ENCODE measurements at places on chromosomes 5 and 9.

- DNase-seq, result no peak
Measured at GRCh38 chr9:70615464-70616138, 201.1 kb upstream of the KLF9 start.

- DNase-seq, result no peak
Measured at GRCh38 chr9:136566901-136567300, 21.1 kb upstream of the NOTCH1 start.

- no peak for DNase-seq
Measured at GRCh38 chr5:35138232-35138631, 90.5 kb upstream of the AGXT2 start.

GRCh38 chr5:119435436-119436132 is 16.7 kb upstream of the HSD17B4 start:
- peak; percentile 62 for DNase-seq

DNA sequence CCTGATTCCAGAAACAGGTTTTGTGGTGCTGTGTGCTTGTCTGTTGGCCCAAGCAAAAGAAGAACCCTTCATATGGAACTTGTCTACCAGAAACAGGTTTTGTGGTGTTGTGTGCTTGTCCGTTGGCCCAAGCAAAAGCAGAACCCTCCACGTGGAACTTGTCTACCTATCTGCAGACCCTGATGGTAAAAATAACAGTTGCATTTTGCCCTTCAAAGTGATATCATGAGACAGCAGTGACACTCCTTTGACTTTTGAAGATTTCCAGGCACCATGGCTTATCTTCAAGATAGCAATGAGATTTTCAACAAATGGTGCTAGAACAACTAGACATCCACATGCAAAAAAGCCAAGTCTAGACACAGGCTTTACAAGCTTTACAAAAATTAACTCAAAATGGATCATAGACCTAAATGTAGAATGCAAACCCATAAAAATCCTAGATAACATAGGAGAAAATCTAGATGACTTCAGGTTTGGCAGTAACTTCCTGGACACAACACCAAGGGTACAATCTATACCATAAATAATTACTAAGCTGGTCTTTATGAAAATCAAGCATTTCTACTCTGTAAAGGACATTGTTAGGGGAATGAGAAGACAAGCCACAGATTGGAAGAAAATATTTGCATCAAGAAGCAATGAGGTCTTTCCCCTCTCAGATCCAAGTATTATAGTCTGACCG is 16.8 kb downstream of the MACROH2A1 start:
- DNase-seq, result no peak

- no peak for DNase-seq
Measured at GRCh38 chr5:179923436-179923835, 15.7 kb upstream of the TBC1D9B start.

- DNase-seq, result no peak
Measured at GRCh38 chr5:14884062-14884612, 12.6 kb upstream of the ANKH start.

DNA sequence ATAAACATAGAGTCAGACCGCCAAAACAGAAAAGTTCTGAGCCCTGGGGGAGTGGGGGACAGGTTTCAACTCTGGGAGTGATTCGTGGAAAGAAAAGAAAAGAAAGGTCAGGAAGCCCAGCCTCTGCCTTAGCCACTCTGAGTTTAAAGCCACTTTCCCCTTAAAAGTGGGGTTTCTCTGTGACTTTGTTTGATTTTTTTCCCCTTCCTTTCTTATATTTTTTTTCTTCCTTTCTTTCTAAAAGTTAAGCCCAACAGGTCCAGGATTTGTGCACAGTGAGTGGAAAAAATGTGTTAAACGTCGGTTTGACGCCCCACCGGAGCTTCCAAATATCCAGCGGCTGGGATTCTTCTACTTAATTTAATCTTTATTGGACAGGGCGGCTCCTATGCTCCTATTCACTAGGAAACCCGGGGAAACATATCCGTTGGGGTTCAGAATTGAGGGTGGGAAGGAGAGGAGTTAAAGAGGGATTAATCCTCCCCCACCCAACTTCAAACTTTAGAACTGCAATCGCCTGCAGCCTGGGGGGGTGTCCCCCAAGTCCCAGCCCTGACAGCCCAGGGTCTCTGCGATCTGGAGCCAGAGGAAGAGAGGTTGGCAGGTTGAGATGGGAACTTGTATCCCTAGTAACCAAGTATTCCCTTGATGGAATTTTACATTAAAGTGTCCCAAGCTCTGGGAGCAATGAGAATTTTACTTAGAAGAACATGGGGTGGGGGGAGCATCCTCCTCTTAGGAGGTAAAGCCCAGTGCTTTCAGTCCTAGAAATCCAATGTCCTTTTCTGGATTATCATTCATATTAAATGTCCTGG is 6.3 kb downstream of the NR2F1-AS1 start:
- DNase-seq, result no peak

DNA sequence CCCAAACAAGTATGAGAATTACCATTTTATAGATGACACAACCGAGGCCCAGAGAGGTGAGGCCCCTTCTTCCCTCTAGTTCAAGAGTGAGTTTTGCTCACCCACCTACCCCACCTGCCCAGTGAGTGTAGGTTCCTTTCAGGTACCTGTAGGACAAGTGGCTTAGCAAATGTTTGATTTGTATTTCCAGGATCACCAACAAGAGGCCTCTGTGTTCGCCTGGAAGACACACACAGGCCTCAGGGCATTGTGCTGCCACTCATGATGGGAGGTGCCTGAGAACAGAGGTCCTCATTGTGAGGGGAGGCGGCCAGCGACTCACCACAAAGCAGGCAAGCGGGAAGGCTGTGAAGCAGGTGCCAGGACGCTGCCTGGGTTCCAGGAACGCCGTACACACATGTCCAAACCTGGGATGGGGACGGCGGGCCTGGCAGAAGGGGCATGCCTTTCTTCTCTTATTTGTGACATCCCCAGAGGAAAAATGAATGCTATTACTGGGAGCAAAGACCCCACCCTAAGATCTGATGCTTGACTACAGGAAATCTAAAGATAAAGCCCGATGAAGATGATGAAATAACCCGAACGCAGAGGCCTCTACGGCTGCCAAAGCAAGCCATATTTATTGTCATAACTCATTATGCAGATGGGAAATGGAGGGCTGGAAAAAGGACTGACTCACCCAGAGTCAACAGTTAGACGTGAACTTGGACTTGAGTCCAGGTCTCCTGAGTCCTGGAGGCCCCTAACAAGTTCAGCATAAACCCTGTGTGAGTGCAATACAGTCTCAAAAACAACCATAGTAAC is 60.2 kb upstream of the SLC25A51 start:
- DNase-seq, result no peak

DNA sequence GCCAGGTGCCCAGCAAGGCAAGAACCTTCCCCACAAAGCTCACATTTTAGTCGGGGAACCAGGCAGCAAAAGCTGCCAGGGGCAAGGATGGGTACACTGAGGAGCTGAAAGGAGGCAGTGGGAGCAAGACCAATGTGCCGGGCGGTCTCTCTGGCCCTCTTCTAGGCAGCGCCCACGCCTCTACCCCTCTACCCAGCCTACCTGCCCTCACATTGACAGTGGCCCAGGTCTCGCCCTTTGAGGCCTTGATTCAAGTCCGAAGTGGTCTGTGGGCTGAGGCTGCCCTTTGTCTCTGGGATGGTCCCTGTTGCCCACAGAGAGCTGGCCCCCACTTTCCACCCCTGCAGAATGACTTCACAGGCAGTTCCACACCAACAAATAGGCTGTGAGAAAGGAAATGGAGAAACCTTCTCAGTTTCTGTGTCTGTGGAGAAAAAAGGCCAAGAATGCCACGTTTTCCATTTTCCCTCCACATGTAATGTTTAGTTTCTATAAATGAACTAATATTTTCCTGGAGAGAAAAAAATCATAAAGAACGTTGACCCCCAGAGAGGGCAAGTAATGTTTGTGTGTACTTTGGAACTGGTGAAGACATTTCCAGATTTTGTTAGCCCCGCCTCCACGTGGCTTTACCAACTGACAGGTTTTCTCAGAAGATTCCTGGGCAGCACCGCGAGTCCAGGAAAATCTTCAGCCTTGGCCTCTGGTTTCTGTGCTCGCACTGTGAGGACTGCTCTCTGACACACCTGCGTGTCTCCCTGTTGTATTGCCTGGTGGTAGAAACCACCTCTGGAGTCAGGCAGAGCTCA is 57.4 kb upstream of the ANGPTL2 start:
- no peak for DNase-seq

DNA sequence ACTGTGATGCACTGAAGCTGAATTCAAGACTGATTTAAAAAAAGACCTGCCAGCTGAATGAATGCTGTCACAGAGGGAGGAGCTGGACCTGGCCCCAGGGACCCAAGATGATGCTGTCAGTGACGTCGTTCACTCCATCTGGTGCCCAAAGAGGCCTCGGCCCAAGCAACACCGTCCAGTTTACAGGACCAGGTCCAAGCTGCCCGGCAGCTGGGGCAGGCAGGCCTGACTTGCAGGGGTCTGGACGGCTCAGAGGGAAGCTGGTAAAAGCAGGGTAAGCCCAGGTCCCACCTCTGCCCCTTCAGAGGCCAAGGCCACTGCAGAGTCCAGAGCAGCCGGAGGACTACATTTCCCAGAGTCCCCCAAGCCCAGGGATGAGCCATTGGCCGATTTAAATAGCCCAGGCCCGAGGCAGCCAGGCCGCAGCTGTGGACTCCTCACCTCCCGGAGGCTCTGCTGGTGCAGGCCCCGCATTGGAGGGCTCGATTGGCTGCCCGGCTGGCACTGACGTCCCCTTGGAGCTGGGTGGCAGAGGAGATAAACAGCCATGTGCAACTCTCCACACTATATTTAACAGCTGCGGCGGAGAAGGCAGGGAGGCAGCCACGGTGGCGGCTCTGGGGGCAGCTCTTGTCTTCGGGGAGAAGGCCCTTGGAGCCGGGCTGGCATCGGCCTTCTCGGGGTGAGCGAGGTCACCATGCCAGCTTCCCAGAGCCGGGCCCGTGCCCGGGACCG is at the start of gene PLPP7:
Gene PLPP7, plus strand, starts transcription at position 423 of the 735 bp plus-strand sequence. Its CDS starts 275 bp downstream, at position 698.
- DNase-seq, result no peak

- no peak for DNase-seq
Measured at GRCh38 chr9:136944212-136944518, 373 bp downstream of the FBXW5 start.

GRCh38 chr9:98801561-98801960 is 5.2 kb upstream of the ANKS6 start:
- DNase-seq, result no peak

GRCh38 chr9:614431-614830 is 227.1 kb upstream of the DMRT1 start:
- no peak for DNase-seq

DNA sequence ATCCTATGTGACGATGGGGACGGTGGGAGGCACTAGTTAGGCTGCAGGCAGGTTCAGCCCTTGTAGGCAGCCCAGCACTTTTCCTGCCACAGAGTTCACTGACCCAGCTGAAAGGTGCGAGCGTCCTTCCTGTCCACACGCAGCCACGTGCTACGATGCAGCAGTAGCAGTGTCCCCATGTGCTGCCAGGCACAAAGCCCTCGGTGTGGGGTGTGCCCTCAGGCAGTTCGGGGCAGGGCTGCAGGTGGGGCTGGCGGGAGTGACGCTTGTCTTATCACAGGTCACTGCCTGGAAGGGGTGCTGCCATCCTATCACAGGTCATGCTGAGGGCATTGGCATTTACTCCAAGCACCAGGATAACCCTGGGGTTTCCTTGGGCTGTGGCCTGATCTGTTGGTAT is 46.8 kb upstream of the CLPTM1L start:
- DNase-seq, result no peak

DNA sequence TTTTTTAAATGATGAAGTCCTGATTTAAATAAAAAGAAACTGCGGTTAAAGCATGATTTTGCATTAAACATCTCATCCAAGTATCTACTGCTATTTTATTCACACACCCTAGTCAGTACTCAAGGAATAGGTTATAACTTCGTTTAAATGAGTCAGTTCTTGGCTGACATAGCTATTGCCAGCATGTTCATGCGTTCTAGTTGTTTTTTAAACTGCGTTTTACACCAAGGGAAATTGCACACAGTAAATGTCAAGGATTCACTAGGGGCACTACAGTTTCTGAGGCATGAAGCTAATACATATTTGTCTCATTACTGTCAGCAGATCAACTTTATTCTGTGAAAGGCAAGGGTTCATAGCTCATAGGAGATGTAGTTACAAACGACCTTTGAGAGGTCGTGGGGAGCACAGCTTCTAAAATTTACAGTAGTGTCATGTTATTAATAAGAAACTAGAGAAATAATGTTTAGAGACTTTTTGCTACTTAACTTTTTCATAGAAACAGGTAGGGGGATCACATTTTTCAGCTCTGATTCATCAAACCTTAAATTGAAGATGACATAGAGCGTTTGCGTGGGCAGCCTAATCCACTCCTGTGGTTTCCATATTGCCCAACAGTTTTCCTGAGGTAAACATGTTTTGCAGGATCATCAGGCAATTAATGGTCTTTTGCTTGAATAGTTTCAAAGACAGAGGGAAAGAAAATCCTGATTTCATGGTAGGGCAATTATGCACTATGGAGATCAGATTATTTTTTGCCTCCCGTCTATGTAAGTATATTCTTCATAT is 2222.7 kb upstream of the WWC1 start:
- DNase-seq, result no peak

GRCh38 chr5:136073714-136074529 is 45.1 kb downstream of the TGFBI start:
- DNase-seq, result no peak

DNA sequence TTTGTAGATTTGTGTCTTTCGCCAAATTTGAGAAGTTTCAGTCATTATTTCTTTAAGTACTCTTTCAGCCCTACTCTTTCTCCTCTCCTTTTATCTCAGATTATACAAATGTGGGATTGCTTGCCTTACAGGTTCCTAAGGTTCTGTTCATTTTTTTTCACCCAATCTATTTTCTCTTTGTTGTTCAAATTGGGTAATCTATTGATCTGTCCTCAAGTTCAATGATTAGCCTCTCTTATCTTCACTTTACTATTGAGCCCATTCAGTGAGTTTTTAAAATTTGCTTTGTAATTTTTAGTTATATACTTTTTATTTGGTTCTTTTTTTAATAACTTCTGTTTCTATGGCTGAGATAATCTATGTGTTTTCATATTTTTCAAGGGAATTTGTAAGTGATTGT is 282.1 kb downstream of the FER start:
- no peak for DNase-seq

DNA sequence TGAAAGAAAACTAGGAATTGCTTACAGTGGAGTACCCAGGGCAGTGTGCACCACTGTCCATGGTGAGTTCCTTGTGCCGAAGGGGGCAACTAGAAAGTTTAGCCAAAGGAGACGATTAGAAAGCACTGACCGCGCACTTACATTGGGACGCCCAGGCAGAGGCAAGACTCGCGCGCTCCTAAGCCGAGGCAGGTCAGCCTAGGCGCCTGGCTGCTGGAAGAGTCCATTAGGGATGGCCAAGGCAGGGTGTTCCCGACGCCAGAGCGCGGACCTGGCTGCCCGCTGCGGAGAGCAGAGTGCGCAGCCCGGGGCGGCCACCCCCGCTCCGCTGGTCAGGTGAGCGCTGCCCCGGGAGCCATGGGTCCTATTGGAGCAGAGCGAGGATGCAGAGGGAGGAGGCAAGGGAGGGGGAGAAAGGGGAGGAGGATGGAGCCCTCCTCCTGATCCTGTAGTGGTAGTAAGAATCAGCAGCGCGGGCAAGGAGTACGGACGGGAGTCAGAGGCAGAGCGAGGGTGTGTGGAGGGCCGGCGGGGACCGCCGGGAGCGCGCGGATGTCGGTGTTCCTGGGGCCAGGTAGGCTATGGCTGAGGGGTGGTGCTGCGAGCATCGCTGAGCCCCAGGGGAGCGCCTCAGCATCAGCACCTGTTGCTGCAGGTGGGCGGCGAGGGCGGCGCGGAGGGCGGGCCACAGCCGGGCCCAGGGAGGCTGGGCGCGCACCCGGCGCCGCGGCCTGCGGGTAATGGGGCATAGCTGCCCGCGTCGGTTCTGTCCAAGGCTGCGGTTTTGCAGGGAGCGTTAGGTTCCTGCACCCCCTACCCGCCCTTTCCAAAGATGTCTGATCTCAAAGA is at the start of gene ADGRV1:
Gene ADGRV1, plus strand, starts transcription at position 454 of the 849 bp plus-strand sequence. Its CDS starts 99 bp downstream, at position 553.
- no peak for DNase-seq
